ENCODE measurements at places on chromosomes 11 and 22. TPM values are rescaled to one million over a fixed set of nuclear protein-coding genes. Genes with fewer than 3 reads are reported as not detected.

GRCh38 chr11:108351468-108351867, 115.9 kb downstream of the C11orf65 start:
- DNase-seq, result no peak

- no peak for DNase-seq
Measured at GRCh38 chr22:46654927-46655595, 34.9 kb downstream of the GRAMD4 start.

DNA sequence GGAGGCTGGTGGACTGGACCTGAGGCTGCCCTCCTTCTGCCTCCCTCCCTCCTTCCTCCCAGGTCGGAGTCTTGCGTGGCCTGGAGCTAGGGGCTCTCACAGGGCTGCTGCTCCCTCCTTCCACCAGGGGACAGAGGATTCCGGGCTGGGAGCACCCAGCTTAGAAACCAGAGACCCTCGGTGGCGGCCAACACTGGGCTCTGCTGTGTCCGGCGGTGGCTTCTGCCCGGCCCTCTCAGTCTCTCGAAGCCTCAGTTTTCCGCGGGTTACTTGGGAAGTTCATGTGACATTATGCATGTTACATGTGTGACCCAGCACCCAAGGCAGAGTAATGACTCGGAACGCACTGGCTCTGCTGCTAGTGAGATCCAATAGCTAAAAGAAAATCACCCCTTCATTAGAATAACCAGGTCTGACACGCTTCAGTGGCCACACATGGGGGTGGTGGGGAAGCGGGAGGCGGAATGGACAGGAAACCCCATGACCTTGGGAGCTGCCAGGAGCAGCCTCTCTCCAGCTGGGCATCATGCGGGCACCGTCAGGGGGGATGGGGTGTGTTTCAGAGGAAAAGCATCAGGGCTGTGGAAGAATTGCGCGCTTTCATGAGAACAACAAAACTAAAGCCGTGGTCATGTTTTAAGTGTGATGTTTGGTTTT, 5.9 kb upstream of the MRGPRG start:
- no peak for DNase-seq

The ANO1 gene
- total RNA-seq, result not detected

DNA sequence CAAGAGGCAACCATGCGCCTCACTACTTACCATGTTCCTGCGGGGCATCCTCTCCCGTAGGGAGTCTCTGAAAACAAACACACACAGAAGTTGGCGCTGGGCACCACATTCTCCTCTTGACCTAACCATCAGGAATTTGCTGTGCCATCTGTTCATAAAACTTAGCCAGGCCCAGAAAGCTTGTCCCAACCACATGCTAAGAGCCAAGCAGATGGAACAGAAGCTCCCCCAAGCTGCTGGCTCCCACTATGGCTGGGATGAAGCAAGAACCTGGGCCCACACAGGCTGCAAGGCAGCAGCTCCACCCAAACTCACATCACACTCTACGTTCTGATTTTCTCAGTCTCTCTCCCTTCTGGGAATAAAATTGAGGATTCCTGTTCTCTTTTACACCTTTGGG, 17.4 kb downstream of the HPS4 start:
- DNase-seq, result peak; percentile 99

The GANAB gene
- total RNA-seq, result 394 TPM

GRCh38 chr11:7965386-7965785, at the start of gene NLRP10:
TSS of gene NLRP10 (minus strand) at chr11:7965447. CDS start at chr11:7963495, 1,952 bp downstream.
- DNase-seq, result no peak

The TNNT3 gene
- total RNA-seq, result not detected

- DNase-seq, result peak; percentile 49
Measured at GRCh38 chr11:125165111-125165842, 726 bp downstream of the PKNOX2 start.

GRCh38 chr22:32801537-32802236, at the start of gene TIMP3:
TSS of gene TIMP3 (plus strand) at chr22:32801705. CDS start at chr22:32802002, 297 bp downstream.
- DNase-seq, result peak; percentile 9

- DNase-seq, result no peak
Measured at GRCh38 chr11:315516-315994, 1.7 kb downstream of the IFITM1 start.

The SMTN gene
- 38.9 TPM for total RNA-seq

The NEFH gene
- 11.6 TPM for total RNA-seq

DNA sequence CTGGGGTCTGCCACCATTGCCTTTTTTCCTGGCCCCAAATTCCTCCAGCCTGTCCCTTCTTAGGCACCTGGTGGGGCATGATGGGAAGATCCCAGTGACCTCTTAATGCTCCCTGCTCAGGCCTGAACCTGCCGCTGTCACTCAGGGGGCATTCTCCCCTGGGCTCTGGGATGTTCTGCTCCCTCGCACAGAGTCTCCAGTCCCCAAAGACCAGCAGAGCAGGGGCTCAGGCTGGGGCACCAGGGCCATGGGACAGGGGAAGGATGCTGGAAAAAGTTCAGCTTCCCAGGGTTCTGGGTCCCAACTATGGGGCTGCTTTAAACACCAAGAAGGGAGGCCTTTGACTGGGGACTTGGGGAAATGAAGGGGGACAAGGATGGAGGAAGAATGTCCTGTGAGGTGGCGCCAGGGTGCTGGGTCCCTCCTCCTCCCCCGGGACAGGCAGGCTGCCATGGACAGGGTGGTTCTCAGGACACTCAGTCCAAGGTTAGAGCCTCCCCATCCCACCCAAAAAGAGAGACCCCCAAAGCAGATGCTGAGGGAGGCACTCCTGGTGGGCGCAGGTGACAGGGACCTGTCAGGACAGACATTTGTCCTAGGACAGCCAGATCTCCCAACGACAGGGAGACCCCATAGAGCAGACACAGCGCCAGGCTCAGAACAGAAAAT, 30.8 kb downstream of the IGLL5 start:
- no peak for DNase-seq

DNA sequence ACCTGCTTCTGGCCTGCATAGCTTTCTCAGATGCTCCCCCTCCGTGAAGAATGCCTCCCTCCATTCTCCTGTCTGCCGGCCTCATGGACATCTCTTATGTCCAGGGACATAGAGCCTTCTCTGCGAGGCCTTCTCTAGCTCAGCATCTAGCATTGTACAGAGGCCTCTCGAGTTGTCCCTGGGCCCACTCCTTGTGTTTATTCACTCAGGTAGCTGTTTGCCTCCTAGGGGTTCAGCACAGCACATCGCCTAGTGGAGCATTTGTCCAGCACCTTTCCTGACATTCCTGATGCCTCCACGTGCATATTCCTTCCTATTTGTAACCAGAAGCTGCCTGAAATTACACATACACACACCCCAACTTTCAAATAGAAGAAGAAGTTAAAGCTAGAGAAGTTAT, 101.3 kb downstream of the TBC1D22A start:
- DNase-seq, result no peak

GRCh38 chr11:34238533-34238932, 119.3 kb downstream of the ABTB2 start:
- DNase-seq, result no peak

DNA sequence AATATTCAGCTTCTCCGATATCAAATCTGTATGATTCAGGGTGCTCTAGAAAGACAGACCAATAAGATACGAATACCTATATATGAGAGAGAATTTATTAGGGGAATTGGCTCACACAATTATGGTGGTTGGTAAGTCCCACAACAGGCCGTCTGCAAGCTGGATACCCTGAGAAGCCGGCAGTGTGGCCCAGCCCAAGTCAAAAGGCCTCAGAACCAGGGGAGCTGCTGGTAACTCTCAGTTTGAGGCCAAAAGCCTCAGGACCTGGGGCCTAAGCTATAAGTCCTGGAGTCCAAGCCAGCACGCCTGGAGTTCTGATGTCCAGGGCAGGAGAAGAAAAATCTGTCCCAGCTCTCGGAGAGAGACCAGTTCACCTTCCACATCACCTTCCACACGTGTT, 318.7 kb downstream of the BRD1 start:
- DNase-seq, result no peak

DNA sequence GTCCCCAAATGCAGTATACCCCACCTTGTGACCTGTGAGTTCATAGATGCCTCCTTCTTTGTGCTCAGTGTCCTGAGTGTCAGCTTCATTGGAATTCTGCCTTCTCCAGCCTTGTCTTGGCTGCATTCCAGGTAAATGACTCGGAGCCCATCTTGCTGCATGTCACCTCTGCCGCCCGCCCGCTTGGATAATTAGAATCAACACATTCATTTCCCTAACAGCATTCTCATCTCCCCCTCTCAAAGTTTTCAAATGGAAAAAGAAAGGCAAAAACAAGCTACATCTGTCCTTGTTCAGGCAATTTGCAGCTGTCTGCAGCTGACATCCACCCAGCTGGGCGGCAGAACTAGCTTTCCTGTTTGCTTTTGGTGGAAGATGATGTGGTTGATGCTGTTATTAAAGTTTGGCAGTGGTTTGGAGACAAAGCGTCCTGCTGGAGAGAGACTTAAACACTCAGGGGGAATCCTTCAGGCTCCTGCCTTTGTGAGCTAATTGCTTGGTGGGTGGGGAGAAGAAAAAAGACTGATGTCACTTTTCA, 198.8 kb upstream of the SEZ6L start:
- DNase-seq, result peak; percentile 64

DNA sequence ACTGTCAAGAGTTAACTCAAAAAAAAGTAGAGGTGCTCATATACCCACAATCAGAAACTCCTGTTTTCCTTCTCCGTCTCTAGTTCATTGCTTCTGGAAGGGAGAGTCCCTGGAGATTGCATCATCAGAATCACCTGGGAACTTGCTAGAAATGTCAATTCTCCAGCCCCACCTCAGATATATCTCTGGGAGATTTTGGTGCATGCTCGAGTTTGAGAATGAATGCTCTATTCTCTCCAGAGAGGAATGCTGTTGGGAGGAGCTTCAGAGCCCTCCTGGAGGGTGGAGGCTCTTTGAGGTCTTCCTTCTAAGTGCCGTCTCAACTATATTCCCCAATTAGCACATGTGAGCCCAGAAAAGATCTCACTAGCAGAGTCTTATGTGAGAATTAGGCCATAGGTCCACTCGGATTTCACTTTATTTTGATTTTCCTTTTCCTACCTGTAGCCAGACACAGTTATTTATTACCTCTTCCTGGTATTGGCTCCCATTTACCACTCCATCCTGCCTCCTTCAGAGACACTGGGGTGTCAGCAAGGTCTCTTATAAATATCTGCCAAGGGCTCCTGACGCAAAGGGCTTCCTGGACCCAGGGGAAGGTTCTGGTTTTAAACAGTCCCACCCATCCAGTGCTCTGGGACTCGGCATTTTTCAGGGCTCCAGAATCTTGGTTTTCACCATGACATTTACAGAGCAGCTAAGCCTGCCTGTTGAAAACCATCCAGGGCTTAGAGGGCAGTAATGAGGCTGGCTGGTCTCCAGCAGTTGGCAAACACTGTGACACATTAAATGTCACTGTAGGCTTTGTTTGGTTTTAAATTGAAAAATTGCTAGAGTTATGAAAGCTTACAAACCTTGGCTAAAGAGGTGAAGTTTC, 136.2 kb downstream of the CD44 start:
- DNase-seq, result peak; percentile 90

The VSTM5 gene
- total RNA-seq, result not detected

- no peak for DNase-seq
Measured at GRCh38 chr11:103807806-103808205, 228.6 kb upstream of the DDI1 start.

GRCh38 chr11:127619946-127620345, 619.4 kb upstream of the KIRREL3 start:
- no peak for DNase-seq

DNA sequence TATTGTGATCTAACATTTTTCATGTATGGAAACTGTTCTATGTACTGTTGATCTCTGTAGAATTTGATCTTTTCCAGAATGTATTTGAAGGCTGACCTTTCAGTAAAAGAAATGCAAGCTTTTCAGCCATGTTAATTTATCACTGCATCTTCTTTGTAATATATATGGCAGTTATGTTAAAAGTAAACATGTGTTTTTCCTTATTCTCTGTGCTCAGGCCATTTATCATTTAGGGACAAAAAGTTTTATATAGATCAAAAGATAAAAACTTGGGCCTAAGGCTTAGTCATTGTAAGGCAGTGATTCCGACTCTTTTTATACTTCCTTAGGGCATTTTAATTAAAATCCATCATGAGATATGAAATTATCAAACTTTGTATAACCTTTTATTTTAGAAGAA, 48.7 kb downstream of the KDM2A start:
- DNase-seq, result no peak

The IL10RA gene
- total RNA-seq, result not detected

DNA sequence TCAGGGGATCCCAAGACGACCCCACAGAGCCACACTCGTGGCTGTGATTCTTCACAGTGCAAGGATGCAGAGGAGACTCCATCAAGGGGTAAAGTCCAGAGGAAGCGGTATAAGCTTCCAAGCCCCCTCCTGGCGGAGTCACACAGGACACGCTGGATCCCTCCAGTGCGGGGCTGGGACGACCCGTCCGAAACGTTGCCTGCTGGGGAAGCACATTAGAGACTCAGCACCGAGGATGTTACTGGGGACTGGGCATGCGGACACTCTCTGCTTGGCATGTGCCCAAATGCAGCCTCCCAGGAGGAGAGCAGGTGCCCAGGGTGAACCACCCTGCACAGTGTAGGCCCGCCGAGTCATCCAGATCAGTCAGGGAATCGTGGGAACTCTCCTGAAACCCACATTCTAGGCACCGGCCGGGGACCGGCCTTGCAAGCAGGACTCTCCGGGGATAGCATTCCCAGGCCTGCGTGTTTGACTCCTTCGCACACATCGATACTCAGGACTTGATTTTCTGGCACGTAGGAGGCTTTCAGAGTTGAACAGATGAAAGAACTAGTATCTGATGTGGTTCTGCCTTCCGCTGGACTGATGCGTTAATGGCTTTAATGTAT, 229.8 kb downstream of the TBC1D22A start:
- DNase-seq, result no peak

DNA sequence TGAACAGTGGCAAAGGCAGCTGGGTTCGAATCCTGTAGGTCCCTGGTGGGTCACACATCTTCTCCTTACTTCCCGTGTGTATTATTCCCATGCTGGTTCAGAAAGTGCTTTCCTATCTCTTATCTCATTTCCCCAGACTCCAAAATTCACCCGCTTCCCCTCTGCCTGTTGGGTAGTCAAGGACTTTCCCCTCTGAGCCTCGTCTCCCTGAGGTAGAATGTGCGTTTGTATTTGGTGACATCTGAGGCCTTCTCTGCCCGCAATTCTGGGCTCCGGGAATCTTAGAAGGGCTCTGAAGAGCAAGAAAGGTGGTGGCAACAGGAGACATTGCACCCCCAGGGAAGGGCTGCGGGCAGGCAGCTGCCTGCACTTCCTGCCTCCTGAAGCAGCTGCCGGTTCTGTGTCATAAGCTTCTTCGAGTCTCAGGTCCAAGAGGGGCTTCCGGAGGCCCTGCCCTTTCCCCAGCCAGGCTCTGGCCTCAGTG, 5.9 kb downstream of the LRRC32 start:
- no peak for DNase-seq

The CARD10 gene
- 18.3 TPM for total RNA-seq

The KRTAP5-9 gene
- total RNA-seq, result not detected

All from G401 (cell line).